Naive thymus-derived CD4-positive, alpha-beta T cell (primary cell): ENCODE measurements at places on chromosomes 12 and 14.

DNA sequence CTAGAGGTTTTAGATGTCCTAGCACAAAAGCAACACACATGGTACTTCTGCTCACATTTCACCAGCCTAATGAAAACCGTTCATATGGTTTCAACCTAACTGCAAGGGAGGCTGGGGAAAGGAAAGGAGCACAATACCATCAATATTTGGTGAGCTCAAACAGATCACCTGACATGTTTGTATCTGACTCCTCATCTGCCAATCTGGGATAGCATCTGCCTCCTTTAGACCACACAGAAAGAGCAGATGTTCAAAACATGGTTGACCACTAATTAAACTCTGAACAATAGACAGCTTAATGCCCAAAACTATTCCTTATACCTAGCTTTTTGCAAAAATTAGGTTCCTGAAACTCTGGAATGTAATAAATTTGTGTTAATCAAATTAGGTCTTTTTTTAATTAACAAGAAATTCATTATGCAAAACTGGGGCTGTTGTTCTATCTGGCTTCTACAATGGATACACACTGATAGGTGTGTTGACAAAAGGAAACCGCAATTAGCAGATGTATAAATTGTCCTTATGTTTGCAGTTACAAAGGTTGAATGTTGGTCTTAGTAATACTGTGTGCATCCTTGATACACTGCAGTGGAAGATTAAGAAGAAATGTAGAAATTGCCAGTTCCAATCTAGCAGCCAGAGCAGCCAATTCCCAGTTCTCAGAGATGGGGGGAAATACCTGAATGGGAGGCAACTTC, 89.3 kb downstream of the DUSP6 start:
- DNase-seq, result no peak

DNA sequence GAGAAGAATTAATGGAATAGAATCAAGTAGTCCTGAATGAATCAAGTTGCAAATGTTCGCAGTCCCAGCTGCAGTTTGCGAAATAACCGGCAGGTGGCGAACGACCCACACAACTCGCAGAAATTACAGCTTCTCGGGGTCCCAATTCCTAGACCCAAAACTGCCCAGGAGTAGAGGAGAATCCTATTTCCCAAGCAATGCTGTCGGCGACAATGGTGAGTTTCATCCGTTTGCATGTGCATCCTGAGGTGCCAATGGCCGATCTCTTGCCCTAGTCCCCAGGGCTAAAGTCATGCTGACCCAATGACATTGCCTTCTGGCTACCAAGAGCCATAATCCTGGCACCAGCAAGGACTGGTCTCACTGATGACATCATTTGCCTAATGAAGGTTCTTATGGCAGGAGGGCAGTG, 8.5 kb upstream of the ASCL1 start:
- peak; percentile 48 for DNase-seq

- DNase-seq, result no peak
These were observed 556.6 kb downstream of the TRHDE start for GRCh38 chr12:72828662-72829324.

GRCh38 chr14:60637479-60638315, 11.6 kb downstream of the SIX1 start:
- DNase-seq, result no peak

- DNase-seq, result no peak
These were observed 21.8 kb upstream of the TMEM132C start for GRCh38 chr12:128245121-128245520.

- DNase-seq, result no peak
These were observed 42.5 kb downstream of the PRKAB1 start for GRCh38 chr12:119710374-119710964.

GRCh38 chr12:114662512-114663177, 21.3 kb downstream of the TBX3 start:
- peak; percentile 53 for DNase-seq

GRCh38 chr12:27096420-27096819, 14.0 kb upstream of the C12orf71 start:
- DNase-seq, result no peak

- no peak for DNase-seq
These were observed 33.8 kb downstream of the WBP11 start for GRCh38 chr12:14769466-14769968.

GRCh38 chr12:3259973-3260372, 182.8 kb downstream of the TSPAN9 start:
- no peak for DNase-seq

DNA sequence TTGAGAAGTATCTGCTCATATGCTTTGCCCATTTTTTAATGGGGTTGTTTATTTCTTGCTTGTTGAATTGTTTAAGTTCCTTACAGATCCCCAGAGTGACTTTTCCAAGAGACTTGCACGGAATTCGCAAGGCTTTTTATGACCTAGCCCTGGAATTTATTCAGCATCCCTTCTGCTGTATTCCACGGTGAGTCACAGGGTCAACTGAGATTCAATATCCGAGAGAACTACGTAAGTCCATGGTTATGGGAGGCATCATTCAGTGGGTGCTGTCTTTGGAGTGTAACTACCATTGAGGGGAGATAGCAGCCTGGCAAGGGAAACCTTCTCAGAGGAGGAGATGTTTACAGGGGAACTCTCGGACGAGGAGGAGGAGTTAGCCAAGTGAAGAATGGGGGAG, 20.9 kb upstream of the GPRC5A start:
- DNase-seq, result no peak

DNA sequence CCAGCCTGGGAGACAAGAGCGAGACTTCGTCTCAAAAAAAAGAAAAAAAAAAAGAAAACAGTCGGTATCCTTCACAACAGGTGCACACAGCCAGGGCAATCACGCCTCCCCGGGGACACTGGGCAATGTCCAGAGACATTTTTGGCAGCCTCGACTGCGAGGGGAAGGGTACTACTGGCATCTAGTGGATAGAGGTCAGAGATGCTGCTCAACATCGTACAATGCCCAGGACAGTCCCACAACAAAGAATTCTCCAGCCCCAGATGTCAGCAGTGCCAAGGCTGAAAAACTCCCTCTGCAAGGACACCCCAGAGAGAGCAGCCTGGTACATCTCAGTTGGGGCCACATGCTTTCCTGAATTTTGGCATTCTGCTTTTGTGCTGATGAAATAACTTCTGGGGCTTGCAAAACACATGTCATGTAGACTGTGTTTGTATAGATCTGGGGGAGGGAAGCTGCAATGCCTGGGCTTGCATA, 21.5 kb downstream of the ALDH2 start:
- no peak for DNase-seq

- DNase-seq, result no peak
These were observed 562 bp downstream of the ZFYVE1 start for GRCh38 chr14:73026243-73026844.

- DNase-seq, result no peak
These were observed 18.4 kb downstream of the PWP1 start for GRCh38 chr12:107704041-107704440.

DNA sequence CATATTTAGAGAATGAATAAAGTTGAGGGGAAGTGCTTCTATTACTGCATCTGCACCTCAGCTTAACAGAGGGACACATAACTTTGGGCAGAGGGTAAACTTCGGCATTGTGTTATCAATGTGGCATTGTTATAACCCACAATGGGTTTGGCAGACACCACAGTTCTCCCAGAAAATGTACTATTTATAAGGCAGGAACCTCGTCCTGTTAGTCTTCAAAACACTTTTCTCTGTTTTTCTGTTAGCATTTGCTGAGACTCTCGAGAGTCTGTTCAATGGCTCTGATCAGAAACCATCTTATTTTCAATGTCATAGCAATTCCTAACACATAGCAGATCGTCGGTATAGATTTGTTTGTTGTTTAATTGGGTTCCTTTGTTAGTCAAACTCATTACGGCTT, 13.9 kb downstream of the PPP1R36 start:
- DNase-seq, result no peak

- no peak for DNase-seq
These were observed 4.3 kb downstream of the NIN start for GRCh38 chr14:50826681-50827080.

DNA sequence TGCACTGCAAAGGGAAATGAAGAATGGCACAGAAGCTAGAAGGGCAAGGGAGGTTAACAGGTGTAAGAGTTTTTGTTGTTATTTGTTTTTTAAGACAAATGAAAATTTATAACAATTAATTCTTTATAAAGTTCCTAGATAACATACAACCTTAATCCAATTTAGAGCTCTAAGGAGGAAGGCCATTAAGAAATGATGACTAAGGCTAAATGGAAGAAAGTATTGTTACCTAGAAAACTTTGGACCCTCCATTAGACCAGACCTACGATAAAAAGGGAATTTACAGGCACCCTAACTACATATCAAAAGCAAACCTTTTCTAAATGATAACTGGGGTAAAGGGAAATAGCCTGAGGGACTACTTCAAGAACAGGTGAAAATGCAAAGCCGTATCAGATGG, 130.8 kb downstream of the PRKD1 start:
- DNase-seq, result no peak

- no peak for DNase-seq
These were observed 26.1 kb upstream of the AACS start for GRCh38 chr12:125038976-125039625.

DNA sequence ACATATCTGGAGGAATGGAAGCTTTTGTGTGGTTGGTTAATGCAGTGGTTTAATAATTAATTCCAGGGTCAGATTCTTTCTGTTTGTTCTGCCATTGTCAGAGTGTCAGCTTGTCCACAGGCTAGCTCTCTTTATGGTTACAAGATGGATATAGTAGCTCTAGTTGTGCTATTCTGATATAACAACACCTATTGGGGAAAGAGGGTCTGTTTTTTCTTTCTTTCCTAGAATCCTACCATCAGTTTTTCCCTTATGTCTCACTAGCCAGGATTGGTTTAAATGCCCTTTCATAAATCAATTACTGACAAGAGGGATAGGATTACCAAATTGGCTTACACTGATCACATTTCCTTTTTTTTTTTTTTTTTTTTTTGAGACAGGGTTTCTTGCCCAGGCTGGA, 27.8 kb downstream of the CNOT2 start:
- no peak for DNase-seq

- no peak for DNase-seq
These were observed 59.6 kb downstream of the LRFN5 start for GRCh38 chr14:41666301-41666700.

GRCh38 chr14:99147366-99147740, 124.6 kb downstream of the BCL11B start:
- DNase-seq, result no peak

DNA sequence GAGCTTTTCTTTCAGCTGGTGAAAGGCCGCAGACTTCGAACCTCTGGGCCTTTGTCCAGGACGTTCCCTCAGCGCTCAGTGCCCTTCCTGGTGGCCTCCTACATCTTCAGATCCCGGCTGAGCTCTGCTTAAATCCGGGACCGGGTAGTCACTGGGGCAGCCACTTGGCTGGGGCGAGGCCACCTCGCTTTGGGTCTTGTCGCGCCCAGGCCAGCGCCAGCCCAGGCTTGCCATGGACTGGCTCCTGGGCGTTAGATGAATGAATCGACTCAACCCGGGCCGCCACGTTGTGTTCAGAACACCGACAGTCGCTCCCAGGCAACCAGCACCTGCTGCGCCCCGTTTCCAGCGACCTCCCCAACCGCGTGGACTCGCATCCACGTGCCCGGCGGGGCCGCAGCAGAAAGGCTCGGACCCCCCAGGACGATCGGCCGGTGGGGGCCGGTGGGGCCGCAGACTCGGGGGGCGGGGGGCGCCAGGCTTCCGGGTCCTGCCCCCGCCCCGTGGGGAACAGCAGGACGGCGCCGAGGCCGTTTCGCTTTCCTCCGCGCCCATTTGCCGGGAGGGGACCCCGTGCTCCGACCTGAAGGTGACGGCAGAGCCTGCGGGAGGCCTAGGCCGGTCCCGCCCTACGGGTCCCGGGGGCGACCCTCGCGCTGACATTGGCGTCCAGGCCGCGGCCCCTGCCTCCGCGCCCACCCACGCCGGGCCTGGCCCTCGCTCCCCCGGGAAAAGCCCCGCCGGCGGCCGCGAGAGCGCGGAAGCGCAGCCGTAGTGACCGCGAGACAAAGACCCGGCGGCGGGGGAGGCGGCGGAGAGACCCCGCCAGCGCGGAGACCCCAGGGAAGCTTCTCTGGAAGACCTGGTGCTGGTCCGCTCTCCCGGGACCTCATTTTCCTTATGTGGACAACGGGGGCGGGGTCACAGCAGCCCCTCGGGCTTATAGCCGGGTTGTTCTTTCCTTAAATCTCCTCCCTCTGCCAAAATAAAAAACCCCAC, 37.3 kb upstream of the RCOR1 start:
- DNase-seq, result peak; percentile 60

GRCh38 chr14:68711561-68712309, 81.1 kb downstream of the ZFP36L1 start:
- peak; percentile 25 for DNase-seq

DNA sequence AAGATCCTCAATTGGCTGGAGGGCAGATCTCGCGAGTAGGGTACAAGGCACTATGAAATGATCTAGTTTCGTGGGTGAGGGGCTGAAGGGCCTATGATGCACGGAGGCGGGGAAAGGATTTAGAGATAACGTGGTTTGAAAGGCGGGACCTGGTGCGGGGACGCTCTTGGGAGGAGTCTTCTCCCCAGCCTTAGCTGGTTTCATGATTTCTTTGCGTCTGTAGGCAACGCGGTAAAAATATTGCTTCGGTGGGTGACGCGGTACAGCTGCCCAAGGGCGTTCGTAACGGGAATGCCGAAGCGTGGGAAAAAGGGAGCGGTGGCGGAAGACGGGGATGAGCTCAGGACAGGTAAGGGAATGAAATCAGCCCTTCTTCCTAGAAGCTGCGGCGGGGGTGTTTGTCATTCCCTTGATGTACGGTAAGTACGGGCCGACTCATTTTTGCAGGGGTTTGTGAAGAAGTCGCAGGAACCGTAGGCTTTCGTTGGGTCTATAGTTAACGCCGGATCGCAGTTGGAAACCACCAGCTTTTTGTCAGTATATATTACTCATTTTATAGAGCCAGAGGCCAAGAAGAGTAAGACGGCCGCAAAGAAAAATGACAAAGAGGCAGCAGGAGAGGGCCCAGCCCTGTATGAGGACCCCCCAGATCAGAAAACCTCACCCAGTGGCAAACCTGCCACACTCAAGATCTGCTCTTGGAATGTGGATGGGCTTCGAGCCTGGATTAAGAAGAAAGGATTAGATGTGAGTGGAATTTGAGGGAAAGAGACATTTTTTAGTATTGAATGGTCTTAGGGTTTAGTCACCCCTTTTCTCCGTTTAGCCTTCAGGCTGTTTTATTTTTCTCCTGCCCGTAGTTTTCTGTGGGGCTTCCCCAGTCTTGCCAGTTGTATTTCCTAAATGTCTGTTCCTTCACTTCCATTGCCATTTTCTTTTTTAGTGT, 602 bp downstream of the APEX1 start:
- DNase-seq, result no peak
